ENCODE measurements at places on chromosomes 6 and 20.

- no peak for DNase-seq
- no peaks in the 10 kb centered on the region for H3K36me3 ChIP-seq
- no peaks in the 10 kb centered on the region for H3K27me3 ChIP-seq
- H3K4me3 ChIP-seq: no peak overlapping the region
- H3K4me1 ChIP-seq: no peaks in the 10 kb centered on the region
- no peak overlapping the region for H3K27ac ChIP-seq
These were observed 497.0 kb downstream of the MAFB start for GRCh38 chr20:40192081-40192480.

DNA sequence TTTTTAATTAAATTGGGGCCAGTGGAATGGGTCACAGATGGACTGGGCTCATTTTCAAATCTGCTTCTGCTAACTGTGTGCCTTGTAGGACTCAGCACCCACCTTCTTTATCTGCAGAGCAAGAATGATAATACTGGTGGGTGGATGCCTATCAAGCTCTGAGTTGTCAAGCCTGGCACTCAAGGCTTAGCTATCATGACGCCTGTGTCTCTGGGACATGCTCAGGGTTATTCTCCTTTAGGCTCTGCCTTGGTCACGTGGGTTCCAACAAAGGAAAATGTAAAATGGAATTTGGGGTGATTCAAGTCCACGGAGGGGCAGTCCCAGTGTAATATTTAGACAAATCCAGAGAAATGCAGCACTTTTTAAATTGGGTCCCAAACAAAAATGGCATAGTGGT is 202.3 kb downstream of the TSHZ2 start:
- DNase-seq: no peak
- H3K27me3 ChIP-seq: no peaks in the 10 kb centered on the region
- no peaks in the 10 kb centered on the region for H3K4me1 ChIP-seq
- H3K4me3 ChIP-seq: no peak overlapping the region
- H3K27ac ChIP-seq: no peak overlapping the region

GRCh38 chr6:81735756-81736380 is 16.6 kb downstream of the TENT5A start:
- H3K27me3 ChIP-seq: no peaks in the 10 kb centered on the region
- H3K4me3 ChIP-seq: no peak overlapping the region
- DNase-seq: no peak
- H3K27ac ChIP-seq: no peak overlapping the region
- peaks cover 10% of the 10 kb centered on the region for H3K4me1 ChIP-seq

- H3K27me3 ChIP-seq: no peaks in the 10 kb centered on the region
- H3K36me3 ChIP-seq: no peaks in the 10 kb centered on the region
- no peak overlapping the region for H3K27ac ChIP-seq
These were observed 32.1 kb downstream of the METTL24 start for GRCh38 chr6:110326057-110326456.

DNA sequence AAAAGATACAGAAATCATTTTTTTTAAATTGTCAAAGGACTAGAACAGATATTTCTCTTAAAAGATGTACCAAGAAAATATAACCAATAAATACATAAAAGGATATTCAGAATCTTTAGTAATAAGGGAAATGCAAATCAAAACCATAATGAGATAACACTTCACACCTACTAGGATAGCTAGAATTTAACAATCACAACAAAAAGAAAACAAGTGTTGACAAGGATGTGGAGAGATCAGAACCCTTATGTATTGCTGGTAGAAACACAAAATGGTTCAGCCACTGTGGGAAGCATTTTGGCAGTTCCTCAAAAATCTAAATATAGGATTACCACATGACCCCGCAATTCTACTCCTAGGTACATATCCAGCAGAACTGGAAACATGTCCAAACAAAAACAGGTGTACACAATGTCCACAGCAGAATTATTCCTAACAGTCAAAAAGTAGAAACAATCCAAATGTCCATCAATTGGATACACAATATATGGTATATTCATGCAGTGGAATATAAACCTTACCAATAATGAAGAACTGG is 211.0 kb downstream of the LRFN2 start:
- H3K36me3 ChIP-seq: no peaks in the 10 kb centered on the region
- H3K27ac ChIP-seq: no peak overlapping the region
- no peaks in the 10 kb centered on the region for H3K4me1 ChIP-seq
- no peaks in the 10 kb centered on the region for H3K27me3 ChIP-seq
- H3K4me3 ChIP-seq: no peak overlapping the region

- no peak for DNase-seq
- H3K27ac ChIP-seq: no peak overlapping the region
- H3K36me3 ChIP-seq: no peaks in the 10 kb centered on the region
- H3K4me3 ChIP-seq: no peak overlapping the region
- no peaks in the 10 kb centered on the region for H3K27me3 ChIP-seq
These were observed 2.2 kb upstream of the EYS start for GRCh38 chr6:65709099-65709830.

- H3K4me1 ChIP-seq: no peaks in the 10 kb centered on the region
- H3K27ac ChIP-seq: no peak overlapping the region
- no peak overlapping the region for H3K4me3 ChIP-seq
- no peaks in the 10 kb centered on the region for H3K36me3 ChIP-seq
These were observed 76.1 kb upstream of the GPR6 start for GRCh38 chr6:109901976-109902375.

GRCh38 chr20:36352843-36353553 is 46.9 kb downstream of the DLGAP4 start:
- H3K4me3 ChIP-seq: no peak overlapping the region
- no peak for DNase-seq

- no peak overlapping the region for H3K27ac ChIP-seq
- H3K4me1 ChIP-seq: peaks cover 3% of the 10 kb centered on the region
- H3K27me3 ChIP-seq: no peaks in the 10 kb centered on the region
- no peaks in the 10 kb centered on the region for H3K36me3 ChIP-seq
- no peak overlapping the region for H3K4me3 ChIP-seq
These were observed 527.8 kb downstream of the RFPL4B start for GRCh38 chr6:112874881-112875280.

GRCh38 chr6:142927904-142928303 is 17.1 kb downstream of the HIVEP2 start:
- H3K4me1 ChIP-seq: no peaks in the 10 kb centered on the region
- no peaks in the 10 kb centered on the region for H3K27me3 ChIP-seq
- H3K4me3 ChIP-seq: no peak overlapping the region
- DNase-seq: no peak
- H3K36me3 ChIP-seq: no peaks in the 10 kb centered on the region
- peak overlapping the region; percentile 98 for H3K27ac ChIP-seq

DNA sequence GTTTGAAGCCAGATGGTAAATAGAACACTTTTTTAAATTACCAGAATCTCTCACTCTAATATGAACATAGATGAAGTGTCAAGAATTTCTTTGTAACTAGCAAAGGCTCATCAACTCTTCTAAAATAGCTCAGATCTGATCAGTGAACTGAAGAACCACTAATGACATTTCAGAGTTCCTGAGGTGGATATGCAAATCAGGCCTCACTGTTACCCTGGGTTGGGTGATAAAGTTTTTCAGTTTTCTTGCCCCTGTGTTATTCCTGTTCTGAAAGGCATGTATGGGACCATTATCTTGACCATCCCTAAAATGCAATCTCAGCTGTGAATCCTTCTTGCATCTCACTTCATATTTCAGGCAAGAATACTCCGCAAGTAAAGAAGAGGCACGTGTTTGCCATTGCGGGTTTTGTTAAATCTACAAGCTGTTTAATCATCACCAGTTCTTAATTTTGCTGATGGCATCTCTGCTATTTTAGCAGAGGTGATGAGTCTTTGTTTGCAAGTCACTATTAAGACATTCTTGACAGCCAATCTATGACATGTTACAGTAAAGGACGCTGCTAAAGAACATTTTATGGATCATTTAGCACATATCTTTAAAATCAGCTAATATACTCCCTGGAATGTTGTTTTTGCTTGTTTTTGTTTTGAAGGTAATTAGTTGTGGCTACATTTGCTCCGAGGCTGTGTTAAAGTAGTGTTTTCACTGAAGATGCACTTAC is 47.9 kb downstream of the KHDC1L start:
- no peaks in the 10 kb centered on the region for H3K4me1 ChIP-seq
- no peaks in the 10 kb centered on the region for H3K36me3 ChIP-seq
- no peak for DNase-seq
- no peaks in the 10 kb centered on the region for H3K27me3 ChIP-seq
- no peak overlapping the region for H3K4me3 ChIP-seq
- H3K27ac ChIP-seq: no peak overlapping the region

DNA sequence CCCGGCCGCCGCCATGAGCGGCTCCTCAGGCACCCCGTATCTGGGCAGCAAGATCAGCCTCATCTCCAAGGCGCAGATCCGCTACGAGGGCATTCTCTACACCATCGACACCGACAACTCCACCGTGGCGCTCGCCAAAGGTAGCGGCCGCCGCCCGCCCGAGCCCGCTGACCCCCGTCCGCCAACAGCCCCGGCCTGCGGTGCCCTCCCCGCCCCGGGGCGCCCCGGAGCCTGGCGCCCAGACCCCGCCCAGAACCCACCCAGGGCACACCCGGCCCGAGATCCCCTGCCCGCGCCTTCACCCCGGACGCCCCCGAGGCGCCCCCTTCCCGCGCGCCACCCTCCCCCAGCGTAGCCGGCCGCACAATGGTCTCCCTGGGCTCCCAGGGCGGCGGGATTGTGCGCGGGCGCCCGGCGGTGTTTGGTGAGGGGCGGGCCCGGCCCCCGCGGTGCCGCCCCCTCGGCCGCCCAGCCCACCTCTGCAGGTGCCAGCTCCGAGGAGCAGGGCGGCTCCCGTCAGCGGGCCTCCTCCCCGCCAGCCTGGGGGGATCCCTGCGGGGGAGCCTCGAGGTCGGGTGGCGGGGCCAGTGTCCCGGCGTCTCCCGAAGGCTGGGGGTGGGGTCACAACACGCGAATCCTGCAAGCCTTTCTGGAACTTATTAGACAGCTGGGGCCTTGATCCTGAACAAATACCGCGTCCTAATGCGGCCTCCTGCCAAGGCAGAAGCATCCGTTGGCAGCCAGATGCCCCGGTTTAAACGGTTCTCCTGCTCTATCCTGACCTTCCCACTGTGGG is 577 bp downstream of the LSM14B start:
- DNase-seq: no peak
- peaks cover 46% of the 10 kb centered on the region for H3K4me1 ChIP-seq
- peak overlapping the region; percentile 91 for H3K4me3 ChIP-seq
- H3K27ac ChIP-seq: peak overlapping the region; percentile 90
- H3K27me3 ChIP-seq: no peaks in the 10 kb centered on the region

- DNase-seq: no peak
- H3K27ac ChIP-seq: no peak overlapping the region
- no peaks in the 10 kb centered on the region for H3K4me1 ChIP-seq
These were observed 121.9 kb downstream of the INSM1 start for GRCh38 chr20:20489648-20490341.

DNA sequence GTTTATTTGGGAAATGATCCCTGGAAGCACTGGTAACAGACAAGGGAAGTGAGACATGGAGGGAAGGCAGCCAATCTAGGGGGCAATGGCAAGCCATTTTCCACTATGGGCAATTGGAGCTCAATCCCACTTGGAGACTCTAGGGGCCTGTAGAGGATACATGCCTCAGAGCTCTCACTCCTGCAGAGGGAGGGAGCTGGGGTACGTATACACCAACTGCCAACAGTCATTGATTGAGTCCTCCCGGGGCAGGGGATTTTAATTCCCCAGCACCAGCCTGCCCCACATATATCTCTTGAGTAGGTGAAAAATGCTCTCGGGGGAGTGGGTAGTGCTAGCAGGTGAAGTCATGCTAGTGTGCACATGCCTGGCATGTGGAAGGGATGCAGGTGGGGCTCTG is 78.9 kb upstream of the KCNK16 start:
- H3K4me3 ChIP-seq: no peak overlapping the region
- DNase-seq: no peak
- H3K36me3 ChIP-seq: no peaks in the 10 kb centered on the region
- H3K27ac ChIP-seq: no peak overlapping the region
- no peaks in the 10 kb centered on the region for H3K4me1 ChIP-seq

- H3K36me3 ChIP-seq: no peaks in the 10 kb centered on the region
- DNase-seq: no peak
- H3K27me3 ChIP-seq: no peaks in the 10 kb centered on the region
These were observed 289.5 kb upstream of the SGK1 start for GRCh38 chr6:134607411-134607810.

DNA sequence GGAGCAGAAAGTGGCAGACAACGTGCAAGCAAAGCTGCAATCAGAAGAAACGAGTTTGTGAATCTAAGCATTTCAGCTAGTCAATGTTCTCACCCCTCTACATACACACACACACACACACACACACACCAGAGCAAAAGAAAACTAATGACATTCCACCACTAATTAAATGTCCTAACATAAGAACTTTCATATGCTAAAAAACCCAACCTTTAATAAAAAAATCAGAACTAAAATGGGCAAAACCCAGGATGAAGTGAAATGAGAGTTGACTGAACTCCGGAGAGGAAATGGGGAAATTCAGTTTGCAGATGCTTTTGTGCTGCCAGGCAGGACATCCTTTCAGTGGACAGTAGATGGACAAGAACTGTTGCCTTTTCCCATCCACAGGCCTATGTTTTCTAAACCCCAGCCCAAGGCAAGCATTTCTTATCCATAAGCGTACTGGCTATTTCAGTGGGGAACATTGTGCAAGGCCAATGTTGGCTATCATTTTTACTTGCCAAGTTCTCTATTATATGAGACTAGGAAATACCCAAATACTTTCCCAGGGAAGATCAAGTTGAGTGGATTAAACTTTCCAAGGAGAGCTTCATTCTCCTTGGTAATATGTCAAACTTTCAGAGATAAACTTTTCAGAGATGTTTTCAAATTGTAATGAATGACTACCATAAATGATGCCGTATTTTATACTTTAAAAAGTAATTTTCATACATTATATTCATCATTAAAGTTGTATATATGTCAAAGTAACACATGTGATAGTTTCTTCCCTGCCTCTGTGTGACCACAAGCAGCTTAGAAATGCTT is 27.3 kb downstream of the RIN2 start:
- H3K27ac ChIP-seq: peak overlapping the region; percentile 83
- no peaks in the 10 kb centered on the region for H3K36me3 ChIP-seq
- DNase-seq: no peak
- no peaks in the 10 kb centered on the region for H3K27me3 ChIP-seq
- H3K4me3 ChIP-seq: peak overlapping the region; percentile 14

DNA sequence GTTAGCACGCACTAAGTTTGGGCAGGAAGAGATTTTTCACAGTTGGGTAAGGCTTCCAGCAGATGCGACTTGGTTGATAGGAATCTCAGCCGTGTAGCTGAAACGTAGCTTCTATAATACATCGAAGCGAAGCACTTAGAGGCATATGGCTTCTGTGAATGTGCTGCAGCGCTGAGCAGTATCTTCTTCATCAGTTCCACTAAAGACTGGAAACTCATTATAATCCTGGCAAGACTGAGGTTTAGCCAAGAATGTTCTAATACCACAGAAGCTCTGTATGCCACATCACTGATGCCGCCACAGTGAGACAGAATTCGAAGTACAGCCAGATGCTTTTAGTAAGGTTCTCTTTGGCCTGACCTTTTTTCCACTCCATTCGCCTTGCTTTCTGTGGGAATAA is 680.2 kb upstream of the AGPAT4 start:
- H3K4me3 ChIP-seq: no peak overlapping the region
- H3K36me3 ChIP-seq: no peaks in the 10 kb centered on the region
- no peaks in the 10 kb centered on the region for H3K27me3 ChIP-seq
- no peaks in the 10 kb centered on the region for H3K4me1 ChIP-seq

GRCh38 chr6:154319231-154319858 is 37.3 kb downstream of the IPCEF1 start:
- H3K36me3 ChIP-seq: no peaks in the 10 kb centered on the region
- H3K27ac ChIP-seq: no peak overlapping the region
- H3K4me3 ChIP-seq: no peak overlapping the region
- no peaks in the 10 kb centered on the region for H3K27me3 ChIP-seq
- DNase-seq: no peak

Data from right atrium auricular region (tissue), 2 donors.